Vagina (tissue), 2 donors: ENCODE measurements at places on chromosomes 13 and 19.

- no peak for DNase-seq
Observed at GRCh38 chr19:24052811-24053210, 34.2 kb upstream of the ZNF254 start.

- DNase-seq = no peak
Observed at GRCh38 chr13:77820431-77821149, 98.0 kb downstream of the EDNRB start.

DNA sequence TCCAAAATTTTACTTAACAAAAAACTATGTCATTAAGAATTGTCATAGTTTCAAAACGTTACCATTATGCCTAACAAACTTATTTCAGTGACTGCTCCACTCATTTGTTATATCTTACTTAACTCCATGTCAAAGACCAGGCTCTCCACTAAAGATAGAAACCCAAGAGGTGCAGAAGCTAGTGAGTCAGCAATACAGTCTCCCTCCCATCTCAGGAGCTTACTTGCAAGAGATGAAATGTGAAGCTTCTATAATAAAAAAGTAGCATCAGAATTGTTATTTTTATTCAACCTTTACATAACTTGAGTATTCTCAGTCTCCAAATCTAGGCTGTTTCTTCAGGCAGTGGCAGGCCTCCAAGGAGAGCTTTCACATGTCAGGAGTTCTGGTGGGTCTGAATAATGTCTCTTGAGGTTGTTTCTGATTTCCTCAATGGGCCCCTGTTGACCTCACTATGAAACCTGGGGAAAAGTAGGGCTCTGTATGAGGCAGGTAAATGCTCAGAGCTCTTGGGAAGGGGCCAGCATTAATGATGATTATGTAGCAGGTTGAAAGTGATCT is 242.0 kb downstream of the NDFIP2 start:
- no peak for DNase-seq

DNA sequence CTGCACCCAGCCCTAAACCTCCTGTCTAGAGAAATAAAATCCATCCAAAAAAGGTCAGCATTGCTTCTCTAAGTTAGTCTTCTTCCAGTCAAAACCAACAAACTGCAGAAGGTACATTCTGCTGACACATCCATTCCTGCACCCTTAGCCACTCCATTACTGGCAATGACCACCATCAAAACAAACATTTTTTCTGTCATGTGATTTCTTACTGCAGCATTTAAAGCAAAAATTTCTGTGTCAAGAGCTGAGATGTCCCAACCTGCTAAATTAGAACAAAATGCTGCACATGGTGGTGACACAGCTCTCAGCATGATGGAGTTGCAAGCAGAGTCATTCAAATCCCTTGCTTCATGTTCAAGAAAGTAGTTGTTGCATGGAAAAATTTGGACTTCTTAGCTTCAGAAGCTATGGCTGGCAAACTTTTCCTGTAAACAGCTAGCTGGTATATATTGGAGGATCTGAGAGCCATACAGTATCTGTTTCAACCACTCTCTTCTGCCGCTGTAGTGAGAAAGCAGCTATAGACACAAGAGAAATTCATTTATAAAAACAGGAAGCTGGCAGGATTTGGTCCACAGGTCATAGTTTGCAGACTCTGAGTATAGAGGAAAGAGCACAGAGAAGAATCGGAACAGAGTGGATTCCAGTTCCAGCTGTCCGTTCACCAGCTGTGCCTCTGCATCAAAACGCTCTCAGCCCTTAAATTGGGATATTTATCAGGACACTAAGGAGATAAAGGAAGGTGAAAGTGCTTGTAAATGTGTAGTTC is 17.4 kb downstream of the RUBCNL start:
- DNase-seq = no peak

GRCh38 chr13:95623141-95623540 is 21.4 kb downstream of the DZIP1 start:
- no peak for DNase-seq

DNA sequence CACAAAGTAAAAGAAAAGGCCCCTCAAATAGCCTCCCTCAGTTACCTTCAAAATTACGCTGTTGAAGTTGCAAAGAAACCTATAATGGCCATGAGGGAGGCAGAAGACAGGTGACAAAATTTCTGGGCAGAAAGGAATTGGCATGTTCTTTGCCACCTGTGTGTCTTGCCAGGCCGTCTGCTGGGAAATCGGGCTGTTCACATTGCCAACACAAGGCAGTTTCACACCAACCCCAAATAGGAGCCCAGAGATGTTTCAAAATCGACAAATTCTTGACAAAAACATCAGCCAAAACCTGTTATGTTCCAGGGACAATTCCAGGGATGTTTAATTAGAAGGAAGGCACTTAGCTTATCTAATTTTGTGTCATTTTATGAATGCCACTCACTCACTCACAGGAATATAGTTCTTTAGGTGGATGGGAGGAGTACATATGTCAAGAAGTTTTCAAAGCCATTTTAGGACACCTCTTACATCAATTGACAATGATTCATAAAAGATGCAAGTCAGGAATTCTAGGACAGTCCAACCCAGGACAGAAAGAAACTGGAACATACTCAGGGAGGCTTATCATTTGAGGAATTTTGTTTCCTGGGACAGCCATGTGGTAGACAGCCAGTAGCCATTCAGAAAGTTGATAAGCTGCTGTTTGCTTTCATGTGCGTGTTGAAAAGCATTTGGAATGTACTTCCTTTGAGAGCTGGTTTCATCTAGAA is 164.5 kb downstream of the RGCC start:
- no peak for DNase-seq

- no peak for DNase-seq
Observed at GRCh38 chr13:74651121-74651520, 516.9 kb upstream of the KLF12 start.

DNA sequence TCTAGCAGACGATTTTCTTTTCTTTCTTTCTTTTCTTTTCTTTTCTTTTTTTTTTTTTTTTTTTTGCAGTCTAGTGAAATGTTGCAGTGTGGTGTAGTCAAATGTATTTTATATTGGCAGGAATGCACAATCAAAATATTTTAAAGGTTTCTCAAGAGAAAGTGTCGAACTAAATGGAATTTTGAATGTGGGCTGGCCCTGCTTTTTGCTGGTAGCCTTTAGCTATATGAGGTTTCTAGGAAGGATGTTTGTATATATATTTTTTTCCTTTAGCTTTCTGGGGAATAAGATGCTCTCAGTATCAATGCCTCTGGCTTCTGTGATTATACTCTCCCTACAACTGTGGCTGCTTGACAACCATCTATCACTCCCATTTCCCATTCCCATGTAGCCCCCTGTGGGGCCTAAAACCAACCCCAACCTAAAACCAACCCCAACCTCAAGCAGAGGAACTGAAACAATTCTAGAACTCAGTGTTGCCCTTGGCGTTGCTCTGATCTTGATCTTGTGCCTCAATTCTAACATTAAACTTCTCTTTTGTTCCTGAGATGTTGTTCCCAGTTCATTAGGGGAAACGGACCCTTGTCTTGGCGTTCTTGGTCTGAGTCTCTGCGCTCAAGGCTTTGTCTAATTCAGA is 27.1 kb downstream of the CYSLTR2 start:
- DNase-seq = no peak

GRCh38 chr19:2912306-2912705 is 11.6 kb downstream of the ZNF57 start:
- no peak for DNase-seq

- DNase-seq = no peak
Observed at GRCh38 chr13:97306645-97307044, 84.5 kb downstream of the MBNL2 start.

- no peak for DNase-seq
Observed at GRCh38 chr19:46546194-46546896, 50.7 kb upstream of the PNMA8B start.

GRCh38 chr19:49592486-49593232 is 1.7 kb downstream of the PRR12 start:
- DNase-seq = no peak

DNA sequence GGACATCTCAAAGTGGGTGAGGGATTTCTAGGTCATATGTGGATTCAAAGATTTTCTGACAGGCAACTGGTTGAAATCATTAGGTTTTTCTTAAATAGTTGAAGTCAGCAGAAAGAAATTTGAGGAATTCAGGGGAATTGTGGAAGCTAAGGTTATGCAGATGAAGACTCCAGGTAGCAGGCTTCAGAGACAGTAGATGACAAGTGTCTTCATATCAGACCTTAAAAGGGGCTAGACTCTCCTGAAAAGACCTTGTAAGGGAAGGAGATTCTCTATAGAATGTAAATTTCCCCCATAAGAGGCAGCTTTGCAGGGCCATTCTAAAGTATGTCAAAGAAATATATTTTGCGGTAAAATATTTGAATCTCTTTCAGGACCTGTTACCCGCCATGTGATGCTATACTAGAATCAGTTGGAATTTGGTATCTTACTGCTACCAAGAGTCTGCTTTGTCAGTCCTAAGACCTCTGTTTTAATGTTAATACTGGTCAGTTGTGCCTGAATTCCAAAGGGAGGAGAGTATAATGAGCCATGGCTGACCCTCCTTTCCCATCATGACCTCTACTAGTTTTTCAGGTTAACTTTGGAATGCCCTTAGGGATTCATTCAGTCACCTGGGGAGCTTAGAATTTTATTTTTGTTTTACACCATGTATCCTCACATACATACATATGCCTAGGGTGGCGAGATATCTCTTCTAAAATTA is 1115.5 kb upstream of the SLC10A2 start:
- no peak for DNase-seq

- DNase-seq = no peak
Observed at GRCh38 chr13:113507505-113508345, 17.2 kb upstream of the DCUN1D2 start.

DNA sequence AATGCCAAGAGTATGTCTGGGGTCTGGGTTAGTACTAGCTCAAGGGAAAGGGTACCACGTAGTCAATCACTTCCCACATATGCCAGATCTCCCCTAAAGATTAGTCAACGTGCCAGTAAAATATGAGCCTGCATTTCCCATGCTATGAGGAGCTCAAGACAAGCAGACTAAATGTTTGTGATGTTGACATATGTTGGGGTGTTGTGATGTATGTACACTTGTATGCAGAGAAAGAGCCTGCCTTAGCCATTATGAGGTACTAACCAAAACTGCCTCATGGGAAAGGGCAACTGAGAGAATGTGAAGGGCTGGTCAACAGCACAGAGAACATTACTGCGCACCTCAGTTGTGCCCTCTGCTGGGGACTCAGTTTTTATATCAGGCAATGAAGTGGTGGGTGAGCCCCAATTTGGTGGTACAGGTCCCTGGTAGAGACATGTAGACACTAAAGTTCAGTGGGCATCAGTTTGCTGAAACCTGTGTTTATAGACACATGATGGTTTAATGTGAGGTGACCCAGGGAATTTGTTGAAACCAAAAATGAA is 287.0 kb downstream of the DCT start:
- DNase-seq = no peak

- no peak for DNase-seq
Observed at GRCh38 chr13:21546372-21546771, 57.6 kb downstream of the MICU2 start.

- DNase-seq = no peak
Observed at GRCh38 chr13:39688278-39688677, 32.8 kb downstream of the COG6 start.

- no peak for DNase-seq
Observed at GRCh38 chr19:49829721-49830120, 11.6 kb downstream of the MED25 start.

- no peak for DNase-seq
Observed at GRCh38 chr19:10452726-10453618, 32.6 kb downstream of the PDE4A start.

DNA sequence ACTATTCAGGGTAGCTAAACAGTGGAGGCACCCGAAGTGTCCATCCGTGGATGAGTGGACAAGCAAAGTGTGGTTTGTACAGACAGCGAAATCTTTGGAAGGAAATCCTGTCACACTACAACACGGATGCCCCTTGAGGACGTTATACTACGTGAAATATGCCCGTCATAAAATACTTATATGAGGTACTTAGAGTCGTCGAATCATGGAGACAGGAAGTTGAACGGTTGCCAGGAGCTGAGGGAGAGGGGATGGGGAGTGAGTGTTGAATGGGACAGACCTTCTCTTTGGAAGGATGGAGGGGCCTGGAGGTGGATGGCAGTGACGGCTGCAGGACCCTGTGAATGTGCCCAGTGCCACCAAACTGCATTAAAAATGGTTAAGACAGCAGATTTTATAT is 11.6 kb downstream of the ATP4B start:
- no peak for DNase-seq

GRCh38 chr19:40630571-40631160 is 29.5 kb downstream of the LTBP4 start:
- no peak for DNase-seq

DNA sequence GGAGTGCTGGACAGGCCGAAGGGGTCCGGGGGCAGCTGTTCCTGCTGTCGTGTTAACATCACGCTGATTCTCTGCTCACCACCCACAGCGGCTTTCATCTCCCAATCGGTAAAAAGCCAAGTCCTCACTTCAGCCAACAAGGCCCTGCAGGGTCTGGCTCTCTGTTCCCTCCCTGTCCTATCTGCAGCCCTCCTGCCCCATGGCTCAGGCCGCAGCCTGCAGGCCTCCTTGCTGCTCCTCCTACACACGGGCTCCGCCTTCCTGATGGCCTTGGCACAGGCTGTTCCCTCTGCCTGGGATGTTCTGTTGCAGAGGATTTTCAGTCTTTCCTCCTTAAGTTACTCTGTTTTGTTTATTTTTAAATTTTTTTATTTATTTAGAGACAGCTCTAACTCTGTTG is 22.2 kb downstream of the FUZ start:
- no peak for DNase-seq

DNA sequence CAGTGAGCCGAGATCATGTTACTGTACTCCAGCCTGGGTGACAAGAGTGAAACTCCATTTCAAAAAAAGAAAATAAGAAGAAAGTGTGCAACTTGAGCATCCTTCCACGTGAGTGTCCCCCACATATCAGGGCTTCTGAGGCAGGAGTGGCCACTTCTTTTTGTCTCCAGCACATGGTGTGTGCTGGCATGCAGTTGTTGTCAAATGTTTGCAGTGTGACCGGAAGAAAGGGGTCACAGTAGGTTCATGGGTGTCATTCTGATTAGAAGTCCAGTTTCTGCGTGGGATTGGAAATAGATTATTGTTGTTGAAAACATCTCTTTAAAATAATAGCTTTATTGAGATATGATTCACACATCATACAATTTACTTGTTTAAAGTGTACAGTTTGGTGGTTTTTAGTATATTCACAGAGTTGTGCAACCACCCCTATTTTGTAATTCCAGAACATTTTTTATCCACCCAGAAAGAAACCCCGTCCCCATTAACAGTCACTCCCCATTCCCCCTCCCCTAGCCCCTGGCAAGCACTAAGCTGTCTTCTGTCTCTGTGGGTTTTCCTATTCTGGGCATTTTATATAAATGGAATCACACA is 2.2 kb downstream of the CRTC1 start:
- DNase-seq = no peak

- no peak for DNase-seq
Observed at GRCh38 chr19:33427801-33428626, 54.5 kb downstream of the CEBPG start.
